ENCODE measurements at places on chromosomes 3 and 15. TPM values are rescaled to one million over a fixed set of nuclear protein-coding genes. Genes with fewer than 3 reads are reported as not detected.
A peak's percentile ranks its signal among the peaks of the same experiment; 100 is the strongest.

DNA sequence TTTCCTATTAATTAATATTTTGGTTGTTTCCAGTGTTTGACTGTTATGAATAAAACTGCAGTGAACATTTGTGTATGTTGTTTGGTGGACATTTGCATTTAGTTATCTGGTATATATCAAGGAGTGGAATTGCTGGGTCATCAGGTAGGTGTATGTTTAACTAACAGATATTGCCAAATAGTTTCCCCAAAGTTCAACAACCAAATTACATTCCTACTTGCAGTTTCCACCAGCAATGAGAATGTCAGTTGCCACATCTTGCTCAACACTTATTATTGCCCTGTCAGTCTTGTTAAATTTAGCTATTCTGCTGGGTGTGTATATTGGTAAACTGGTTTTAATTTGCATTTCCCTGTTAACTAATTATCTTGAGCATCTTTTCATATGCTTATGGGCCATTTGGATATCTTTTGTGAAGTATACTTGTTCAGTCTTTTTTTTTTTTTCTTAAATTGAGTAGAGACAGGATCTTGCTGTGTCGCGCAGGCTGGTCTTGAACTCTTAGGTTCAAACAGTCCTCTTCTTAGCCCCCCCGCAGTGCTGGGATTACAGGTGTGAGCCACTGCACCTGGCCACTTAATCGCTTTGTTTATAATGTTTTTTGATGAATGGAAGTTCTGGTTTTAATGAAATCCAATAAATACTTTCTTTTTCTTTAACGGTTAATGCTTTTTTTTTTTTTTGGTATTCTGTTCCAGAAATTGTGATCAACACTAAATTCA is 7.9 kb downstream of the FEM1B start:
- no peak for DNase-seq
- no peak overlapping the region for H3K27ac ChIP-seq
- H3K4me1 ChIP-seq, result peaks cover 58% of the 10 kb centered on the region
- no peaks in the 10 kb centered on the region for H3K27me3 ChIP-seq
- H3K4me3 ChIP-seq, result no peak overlapping the region

- peaks cover 14% of the 10 kb centered on the region for H3K4me1 ChIP-seq
- no peak for DNase-seq
- no peak overlapping the region for H3K27ac ChIP-seq
- H3K27me3 ChIP-seq, result no peaks in the 10 kb centered on the region
- H3K4me3 ChIP-seq, result no peak overlapping the region
- H3K36me3 ChIP-seq, result no peaks in the 10 kb centered on the region
Observed at GRCh38 chr15:71335591-71335990, 220.3 kb downstream of the THSD4 start.

DNA sequence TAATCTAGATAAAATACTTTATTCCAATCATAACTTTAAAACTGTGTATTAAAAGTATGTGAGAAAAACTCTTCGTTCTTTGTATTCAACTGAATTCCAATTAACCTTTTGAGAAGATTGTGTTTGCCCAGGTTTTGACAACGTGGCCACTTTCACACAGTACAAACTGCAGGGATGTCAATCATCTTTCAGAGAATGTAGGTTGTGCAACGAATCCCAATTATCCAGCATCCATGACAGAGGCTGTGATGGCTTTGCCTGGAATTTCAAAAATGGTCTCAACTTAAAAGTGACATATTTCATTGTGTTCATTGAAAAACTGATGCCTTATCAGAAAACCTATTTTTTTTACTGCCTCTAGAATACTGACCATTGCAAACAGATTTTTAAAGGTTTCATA is 615.1 kb upstream of the KCNMB2 start:
- H3K4me3 ChIP-seq, result no peak overlapping the region
- H3K4me1 ChIP-seq, result no peaks in the 10 kb centered on the region
- H3K27ac ChIP-seq, result no peak overlapping the region
- DNase-seq, result no peak

DNA sequence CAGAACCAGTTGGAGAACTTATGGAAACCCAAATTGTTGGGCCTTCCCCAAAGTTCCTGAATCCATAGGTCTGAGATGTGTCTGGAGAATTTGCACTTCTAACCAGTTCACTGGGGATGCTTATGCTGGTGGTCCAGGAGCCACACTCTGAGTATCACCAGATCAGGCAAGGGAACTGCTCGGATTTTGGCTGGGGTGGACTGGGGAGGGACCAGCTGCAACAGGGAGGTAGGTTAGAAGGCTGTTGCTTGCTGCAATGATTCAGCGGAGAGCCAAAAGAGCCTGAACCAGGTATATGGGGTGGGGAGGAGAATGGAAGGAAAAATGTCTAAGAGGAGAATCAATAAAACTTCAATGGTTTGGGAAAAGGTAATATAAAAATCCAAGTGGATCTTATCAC is 45.9 kb upstream of the EPHB1 start:
- no peaks in the 10 kb centered on the region for H3K4me1 ChIP-seq
- no peak for DNase-seq
- H3K4me3 ChIP-seq, result no peak overlapping the region
- H3K27me3 ChIP-seq, result no peaks in the 10 kb centered on the region

DNA sequence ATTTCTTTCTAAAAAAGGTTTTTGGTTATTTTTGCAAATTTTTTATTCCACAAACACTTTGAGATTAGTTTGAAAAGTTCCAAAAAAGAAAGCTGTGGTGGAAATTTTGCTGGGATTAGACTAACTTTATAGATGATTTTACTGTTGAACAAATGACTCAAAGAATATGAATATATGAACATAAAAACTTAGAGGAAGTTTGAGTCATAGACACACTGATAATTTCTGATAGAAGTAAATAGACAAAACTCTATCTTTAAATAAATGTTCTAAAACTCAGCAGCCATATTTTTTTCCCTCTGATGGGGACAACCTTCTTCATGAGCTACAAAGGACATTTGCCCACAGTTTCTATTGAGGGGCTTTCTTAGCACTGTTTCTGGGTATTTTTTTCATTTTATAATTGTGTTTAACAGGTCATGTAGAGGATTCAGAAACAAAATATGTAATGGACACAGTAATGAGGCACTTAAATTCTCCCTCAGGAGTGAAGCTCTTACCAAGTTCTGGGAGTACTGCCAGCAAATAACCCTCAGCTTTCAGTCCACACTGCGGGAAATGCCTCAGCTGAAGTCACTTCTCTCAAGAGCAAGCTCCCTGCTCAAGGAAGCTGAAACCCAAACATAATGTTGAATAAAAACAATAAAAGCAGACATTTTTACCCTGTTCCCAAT is 157.6 kb downstream of the NFKBIZ start:
- peaks cover 6% of the 10 kb centered on the region for H3K27me3 ChIP-seq
- no peak overlapping the region for H3K4me3 ChIP-seq
- H3K27ac ChIP-seq, result no peak overlapping the region
- no peak for DNase-seq
- H3K36me3 ChIP-seq, result no peaks in the 10 kb centered on the region

- H3K36me3 ChIP-seq, result peaks cover 6% of the 10 kb centered on the region
- H3K4me1 ChIP-seq, result peaks cover 25% of the 10 kb centered on the region
- peak within 1 kb of the TSS; percentile 68 for H3K4me3 ChIP-seq
- DNase-seq, result peak; percentile 21
- H3K27me3 ChIP-seq, result peaks cover 58% of the 10 kb centered on the region
Observed at GRCh38 chr3:127628788-127629466, at the start of gene PODXL2. Gene PODXL2, plus strand, starts transcription at chr3:127629185. Its CDS starts 35 bp downstream, at chr3:127629220.

- no peak for DNase-seq
- H3K27me3 ChIP-seq, result no peaks in the 10 kb centered on the region
- no peak overlapping the region for H3K27ac ChIP-seq
- H3K4me1 ChIP-seq, result peaks cover 14% of the 10 kb centered on the region
Observed at GRCh38 chr3:171966533-171967136, 72.7 kb upstream of the FNDC3B start.

- peaks cover 15% of the 10 kb centered on the region for H3K36me3 ChIP-seq
- peak overlapping the region; percentile 98 for H3K4me3 ChIP-seq
- H3K4me1 ChIP-seq, result peaks cover 59% of the 10 kb centered on the region
- peak overlapping the region; percentile 96 for H3K27ac ChIP-seq
- DNase-seq, result no peak
Observed at GRCh38 chr15:42491539-42492225, 741 bp upstream of the ZNF106 start.

- no peak overlapping the region for H3K27ac ChIP-seq
- H3K4me1 ChIP-seq, result no peaks in the 10 kb centered on the region
Observed at GRCh38 chr3:62667714-62668113, 207.5 kb downstream of the CADPS start.

GRCh38 chr3:110378481-110378880 is 693.1 kb upstream of the NECTIN3 start:
- no peak for DNase-seq
- H3K27ac ChIP-seq, result no peak overlapping the region
- no peak overlapping the region for H3K4me3 ChIP-seq
- H3K36me3 ChIP-seq, result no peaks in the 10 kb centered on the region
- no peaks in the 10 kb centered on the region for H3K4me1 ChIP-seq

GRCh38 chr3:172546105-172546504 is 22.9 kb upstream of the TNFSF10 start:
- peak overlapping the region; percentile 66 for H3K27ac ChIP-seq
- H3K4me3 ChIP-seq, result no peak overlapping the region
- H3K36me3 ChIP-seq, result peaks cover 6% of the 10 kb centered on the region
- DNase-seq, result no peak
- H3K27me3 ChIP-seq, result no peaks in the 10 kb centered on the region
- peaks cover 52% of the 10 kb centered on the region for H3K4me1 ChIP-seq

- DNase-seq, result no peak
- H3K4me3 ChIP-seq, result no peak overlapping the region
- peaks cover 9% of the 10 kb centered on the region for H3K4me1 ChIP-seq
- no peak overlapping the region for H3K27ac ChIP-seq
Observed at GRCh38 chr3:109853077-109853731, 515.9 kb upstream of the DPPA4 start.

GRCh38 chr15:65194826-65195547 is 9.8 kb upstream of the CLPX start:
- no peaks in the 10 kb centered on the region for H3K4me1 ChIP-seq
- H3K36me3 ChIP-seq, result no peaks in the 10 kb centered on the region
- no peak overlapping the region for H3K4me3 ChIP-seq
- no peak for DNase-seq

GRCh38 chr3:194285024-194285849 is 65.9 kb downstream of the CPN2 start:
- H3K27me3 ChIP-seq, result peaks cover 36% of the 10 kb centered on the region
- no peak overlapping the region for H3K4me3 ChIP-seq
- DNase-seq, result no peak

DNA sequence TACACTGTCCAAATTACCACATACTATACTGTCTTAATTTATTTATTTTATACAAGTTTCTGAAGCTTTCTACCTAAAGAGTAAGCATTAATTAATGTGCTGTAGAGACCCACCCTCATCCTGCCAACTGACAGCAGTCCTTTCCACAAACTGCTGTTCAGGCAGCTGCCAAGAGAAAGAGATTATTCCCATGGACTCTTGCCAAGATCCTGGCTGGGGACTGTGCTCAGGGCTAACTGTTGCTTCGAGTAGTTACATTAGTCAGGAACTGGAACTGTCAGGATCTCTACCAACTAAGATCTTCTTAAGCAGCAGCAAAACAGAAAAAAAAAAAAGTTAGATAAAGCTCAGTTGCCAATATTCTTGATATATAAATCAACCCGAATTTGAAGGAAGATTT is 398.8 kb downstream of the MECOM start:
- H3K27ac ChIP-seq, result no peak overlapping the region
- H3K27me3 ChIP-seq, result no peaks in the 10 kb centered on the region
- H3K36me3 ChIP-seq, result no peaks in the 10 kb centered on the region
- H3K4me1 ChIP-seq, result no peaks in the 10 kb centered on the region

- no peak overlapping the region for H3K4me3 ChIP-seq
- no peaks in the 10 kb centered on the region for H3K4me1 ChIP-seq
Observed at GRCh38 chr3:93924491-93924890, 49.2 kb downstream of the PROS1 start.

DNA sequence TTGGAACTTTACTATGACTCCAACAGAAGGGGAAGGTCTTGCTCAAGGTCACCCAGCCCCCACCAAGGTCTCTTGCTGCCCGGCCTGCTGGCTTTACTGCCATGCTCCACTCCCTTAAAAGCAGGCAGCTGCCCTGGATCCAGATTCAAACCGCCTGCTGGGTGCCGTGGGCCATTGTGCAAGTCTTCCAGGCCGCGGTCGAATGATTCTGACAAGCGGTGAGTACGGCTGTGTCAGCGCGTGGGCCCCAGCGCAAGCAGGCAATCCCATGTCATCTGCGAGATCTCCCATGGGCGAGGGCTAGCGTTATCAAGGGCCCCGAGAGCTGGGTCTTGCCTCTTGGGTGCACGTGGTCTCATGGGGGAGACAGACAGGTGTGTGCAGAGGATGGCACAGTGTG is 37.6 kb downstream of the CORO2B start:
- H3K27ac ChIP-seq, result no peak overlapping the region
- DNase-seq, result no peak
- no peak overlapping the region for H3K4me3 ChIP-seq
- peaks cover 18% of the 10 kb centered on the region for H3K27me3 ChIP-seq
- no peaks in the 10 kb centered on the region for H3K36me3 ChIP-seq

- peaks cover 21% of the 10 kb centered on the region for H3K4me1 ChIP-seq
- H3K4me3 ChIP-seq, result no peak overlapping the region
- no peak for DNase-seq
- no peak overlapping the region for H3K27ac ChIP-seq
- no peaks in the 10 kb centered on the region for H3K27me3 ChIP-seq
Observed at GRCh38 chr3:122875547-122876127, 80.8 kb downstream of the SLC49A4 start.

- H3K36me3 ChIP-seq, result no peaks in the 10 kb centered on the region
- H3K27me3 ChIP-seq, result no peaks in the 10 kb centered on the region
- no peak overlapping the region for H3K4me3 ChIP-seq
- no peaks in the 10 kb centered on the region for H3K4me1 ChIP-seq
- H3K27ac ChIP-seq, result no peak overlapping the region
- DNase-seq, result no peak
Observed at GRCh38 chr3:115385774-115386730, 237.3 kb upstream of the GAP43 start.

- peaks cover 23% of the 10 kb centered on the region for H3K27me3 ChIP-seq
- H3K36me3 ChIP-seq, result no peaks in the 10 kb centered on the region
- no peak overlapping the region for H3K27ac ChIP-seq
- no peaks in the 10 kb centered on the region for H3K4me1 ChIP-seq
- DNase-seq, result no peak
Observed at GRCh38 chr15:25670025-25670554, 193.0 kb downstream of the ATP10A start.

- no peak overlapping the region for H3K27ac ChIP-seq
- peaks cover 22% of the 10 kb centered on the region for H3K4me1 ChIP-seq
- peaks cover 7% of the 10 kb centered on the region for H3K36me3 ChIP-seq
- H3K27me3 ChIP-seq, result no peaks in the 10 kb centered on the region
- DNase-seq, result no peak
Observed at GRCh38 chr3:59565125-59565524, 515.3 kb upstream of the CFAP20DC start.

- no peaks in the 10 kb centered on the region for H3K36me3 ChIP-seq
- no peak overlapping the region for H3K4me3 ChIP-seq
- H3K27me3 ChIP-seq, result no peaks in the 10 kb centered on the region
Observed at GRCh38 chr3:155390351-155390750, 96.9 kb upstream of the STRIT1 start.

SAMMSON gene
- total RNA-seq, result not detected

LRRC2 gene
- 0.43 TPM for total RNA-seq

SMCO1 gene
- not detected for total RNA-seq

PLCH1 gene
- total RNA-seq, result 0.08 TPM

MFN1 gene
- 30.6 TPM for total RNA-seq

LSAMP gene
- total RNA-seq, result not detected

NR2F2 gene
- total RNA-seq, result not detected

EOMES gene
- total RNA-seq, result 5.6 TPM

GALNT15 gene
- total RNA-seq, result not detected

TIMP4 gene
- total RNA-seq, result not detected

TNIK gene
- total RNA-seq, result 61.7 TPM

SMAD6 gene
- 0.53 TPM for total RNA-seq

CCDC33 gene
- total RNA-seq, result not detected

SLC51B gene
- not detected for total RNA-seq

REC114 gene
- not detected for total RNA-seq

SOX14 gene
- not detected for total RNA-seq

AQR gene
- total RNA-seq, result 30.3 TPM

SLC28A2 gene
- not detected for total RNA-seq

TTLL13 gene
- 0.45 TPM for total RNA-seq

COL6A5 gene
- total RNA-seq, result 0.03 TPM

Measured in activated CD4-positive, alpha-beta memory T cell treated with anti-CD3 and anti-CD28 coated beads, Interleukin-2, amount 10 ng/mL, durations not matched to agents 7 days and 5 days (primary cell).